Fibroblast of lung (primary cell): ENCODE measurements at places on chromosomes 2 and 18. TPM values are rescaled to one million over a fixed set of nuclear protein-coding genes. Genes with fewer than 3 reads are reported as not detected.

DNA sequence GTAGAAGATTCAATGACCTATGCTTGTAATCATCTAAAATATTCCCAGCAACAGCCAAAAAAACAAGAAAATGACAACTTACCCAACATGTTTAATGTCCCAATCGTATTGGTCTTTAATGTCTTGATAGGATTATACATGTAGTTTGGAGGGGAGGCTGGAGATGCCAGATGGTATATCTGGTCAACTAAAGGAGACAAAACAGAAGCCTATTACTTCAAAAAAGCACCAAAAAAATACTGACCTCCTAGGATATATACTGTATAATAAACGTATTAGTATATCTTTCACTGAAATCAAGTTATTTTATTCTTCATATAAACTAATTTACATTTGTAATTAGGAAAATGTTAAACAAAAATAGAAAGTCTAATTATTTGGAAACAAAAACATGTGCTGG, 64.5 kb downstream of the UXS1 start:
- no peak for DNase-seq

DNA sequence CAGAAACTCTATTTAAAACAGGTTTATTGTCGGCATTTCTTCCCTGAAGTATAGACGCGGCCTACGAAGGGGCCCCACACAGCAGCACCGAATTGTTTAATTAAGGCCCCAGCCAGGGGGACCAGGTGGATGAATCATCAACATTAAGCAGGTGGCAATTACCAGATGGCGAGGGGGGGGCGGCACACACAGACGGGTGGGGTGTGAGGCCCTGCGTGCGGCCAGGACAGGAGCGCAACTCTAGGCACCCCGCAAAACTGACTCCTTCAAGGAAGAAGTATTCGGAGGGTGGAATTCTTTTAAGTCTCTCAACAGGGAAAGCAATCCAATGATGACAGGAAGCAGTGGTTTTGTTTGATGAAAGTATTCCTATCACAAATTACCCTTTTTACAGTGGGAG, 830.4 kb downstream of the GALR1 start:
- DNase-seq: no peak

GRCh38 chr18:79983253-79983652, 5.1 kb downstream of the TXNL4A start:
- no peak for DNase-seq

DNA sequence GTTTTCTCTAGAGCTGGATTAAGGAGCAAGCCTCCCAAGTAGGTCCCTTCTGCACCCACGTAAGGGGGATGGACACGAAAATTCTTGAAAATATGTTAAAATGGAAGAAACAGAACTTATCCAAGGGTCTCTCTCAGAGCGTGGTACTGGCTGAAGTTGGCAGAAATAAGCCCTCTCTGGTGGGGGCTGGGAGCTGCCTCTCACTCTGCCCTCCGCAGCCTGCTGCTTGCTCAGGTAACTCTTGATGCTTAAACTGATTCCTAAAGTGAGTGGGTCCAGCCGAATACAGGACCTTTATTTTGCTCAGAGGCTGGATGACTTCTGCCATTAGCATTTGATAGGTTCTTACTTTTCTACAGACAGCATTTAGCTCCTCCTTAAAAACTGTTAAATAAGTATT, 78.1 kb downstream of the SPHKAP start:
- DNase-seq: no peak

DNA sequence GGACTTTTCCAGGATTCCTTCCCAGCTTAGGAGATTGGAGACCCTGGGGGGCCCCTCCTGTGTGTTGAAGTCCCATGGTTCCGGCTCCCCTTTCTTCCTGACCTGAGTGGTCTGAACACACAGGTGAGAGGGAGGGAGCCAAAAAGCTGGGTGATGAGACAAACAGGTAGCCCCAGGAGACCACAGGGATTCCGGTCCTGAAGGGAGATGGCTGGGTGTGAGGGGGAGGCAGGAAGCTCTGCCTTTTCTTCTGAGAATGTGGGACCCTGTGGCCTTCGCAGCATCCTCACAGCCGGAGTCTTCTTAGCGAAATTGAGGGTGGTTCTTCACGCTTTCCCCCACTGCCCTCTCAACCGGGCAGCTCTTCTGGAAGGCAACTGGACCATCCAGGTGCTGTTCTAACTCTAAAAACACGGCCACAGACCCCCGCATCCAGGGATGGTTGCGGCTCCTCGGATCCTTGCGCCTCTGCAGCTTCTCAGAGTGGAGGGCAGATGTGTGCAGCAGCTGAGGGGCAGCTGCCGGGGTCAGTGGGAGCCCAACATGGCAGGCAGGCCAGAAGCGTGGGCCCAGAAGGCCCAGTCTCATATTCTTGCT, 4.4 kb downstream of the SLC66A3 start:
- no peak for DNase-seq

GRCh38 chr2:194104687-194105086, 1552.3 kb upstream of the SLC39A10 start:
- DNase-seq: no peak

- DNase-seq: peak; percentile 91
These were observed 142.1 kb downstream of the ASXL3 start for GRCh38 chr18:33720133-33720532.

OTOS gene
- not detected in 2 replicates for total RNA-seq

GRCh38 chr2:44296653-44297052, 21.4 kb downstream of the SLC3A1 start:
- no peak for DNase-seq

GRCh38 chr2:28074137-28074536, 183.6 kb downstream of the BABAM2 start:
- DNase-seq: no peak

DNA sequence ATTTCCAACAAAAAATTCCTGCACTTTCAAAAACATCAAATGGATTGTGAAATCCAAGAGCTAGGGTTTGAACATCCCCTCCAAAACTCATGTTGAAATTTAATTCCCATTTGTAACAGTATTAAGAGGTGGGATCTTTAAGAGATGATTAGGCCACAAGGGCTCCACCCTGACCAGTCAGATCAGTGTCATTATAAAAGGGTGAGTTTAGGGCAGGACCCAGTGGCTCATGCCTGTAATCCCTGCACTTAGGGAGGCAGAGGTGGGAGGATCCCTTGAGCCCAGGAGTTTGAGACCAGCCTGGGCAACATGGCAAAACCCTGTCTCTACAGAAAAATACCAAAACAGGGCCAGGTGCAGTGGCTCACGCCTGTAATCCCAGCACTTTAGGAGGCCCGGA, 8.9 kb downstream of the GTF3C2 start:
- no peak for DNase-seq

GRCh38 chr18:6255116-6255705, 159.5 kb downstream of the L3MBTL4 start:
- no peak for DNase-seq

DNA sequence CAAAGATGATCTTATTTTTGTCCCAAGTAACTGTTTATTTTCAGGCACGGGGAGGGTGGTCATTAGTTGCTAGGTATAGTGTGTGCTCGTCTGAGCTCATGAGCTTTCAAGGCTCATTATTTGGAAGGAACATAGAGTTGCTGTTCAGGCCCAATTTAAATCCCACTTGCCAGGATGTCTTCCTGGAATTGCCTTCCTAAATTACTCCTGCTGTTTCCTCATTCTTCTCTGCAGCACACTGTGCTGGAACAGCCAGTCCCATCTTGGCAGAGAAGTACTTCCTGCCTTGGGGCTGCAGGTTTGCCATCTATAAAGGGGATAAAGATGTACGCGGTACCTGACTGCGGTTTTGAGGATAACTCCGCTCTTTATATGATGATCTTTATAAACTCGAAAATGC, 37.3 kb downstream of the GREB1 start:
- DNase-seq: no peak

DNA sequence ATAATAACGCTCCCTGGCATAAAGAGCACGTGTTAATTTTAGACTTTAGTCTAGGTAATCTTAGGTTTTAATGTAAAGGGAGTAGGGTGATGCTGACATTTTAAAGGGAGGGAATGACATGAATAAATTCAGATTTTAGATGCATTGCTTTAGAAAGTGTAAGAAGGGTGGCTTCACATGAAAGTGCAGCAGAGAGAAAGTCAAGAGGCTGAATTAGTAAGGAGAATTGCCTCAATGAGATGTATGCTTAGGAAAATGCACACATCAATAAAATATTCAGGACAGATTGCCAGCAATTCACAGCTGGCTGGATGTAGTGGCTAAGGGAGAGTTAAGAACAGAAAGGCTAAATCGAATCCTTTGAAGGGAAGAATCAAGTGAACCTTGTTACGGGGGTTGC, 165.5 kb upstream of the CDH19 start:
- no peak for DNase-seq

DNA sequence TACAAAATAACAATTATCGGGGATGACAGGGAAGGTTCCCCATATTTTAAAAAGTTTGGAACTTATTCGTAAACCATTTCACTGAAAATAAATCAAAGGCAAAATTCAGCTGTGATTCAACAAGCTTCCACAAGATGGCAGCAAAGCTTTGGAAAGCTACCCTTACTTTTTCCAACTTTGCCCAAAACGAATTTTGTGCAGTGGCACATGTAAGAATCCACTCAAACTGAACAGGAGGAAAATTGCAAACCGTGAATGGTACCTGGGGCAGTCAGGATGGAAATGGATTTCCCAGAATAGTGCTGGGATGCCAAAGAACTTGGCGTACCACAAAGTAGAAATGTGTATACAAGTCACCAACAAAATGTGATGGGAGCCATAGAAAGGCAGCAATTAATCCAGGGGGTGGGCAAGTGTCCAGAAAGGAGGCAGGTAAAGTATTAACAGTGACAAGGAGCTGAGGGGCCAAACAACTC, 10.7 kb downstream of the RPL31 start:
- DNase-seq: peak; percentile 27

- no peak for DNase-seq
These were observed 62.5 kb downstream of the RPRM start for GRCh38 chr2:153416071-153416470.

TTN gene
- total RNA-seq: 0.33 and 0.51 TPM in 2 replicates

- DNase-seq: peak; percentile 75
These were observed 42.8 kb upstream of the GALR1 start for GRCh38 chr18:77206676-77207374.

- DNase-seq: no peak
These were observed 409.9 kb downstream of the MTX2 start for GRCh38 chr2:176679061-176679669.

DNA sequence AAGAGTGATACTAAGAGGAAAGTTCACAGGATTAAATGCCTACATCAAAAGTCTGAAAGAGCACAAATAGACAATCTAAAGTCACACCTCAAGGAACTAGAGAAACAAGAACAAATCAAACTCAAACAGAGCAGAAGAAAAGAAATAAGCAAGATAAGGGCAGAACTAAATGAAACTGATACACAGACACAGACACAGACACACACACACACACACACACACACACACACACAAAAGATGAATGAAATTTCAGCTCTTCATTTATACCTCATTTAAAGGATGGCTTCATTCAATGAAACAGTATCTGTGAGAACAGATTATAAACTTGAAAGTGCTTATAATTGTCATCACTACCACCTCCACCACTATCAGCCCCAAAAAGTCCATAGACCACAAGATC, 428.9 kb downstream of the MBD2 start:
- no peak for DNase-seq

GRCh38 chr2:199902486-199903110, 8.5 kb upstream of the C2orf69 start:
- DNase-seq: no peak

ZSWIM2 gene
- total RNA-seq: under 0.01 TPM in 1 of 2 replicates, not detected in the other

DNA sequence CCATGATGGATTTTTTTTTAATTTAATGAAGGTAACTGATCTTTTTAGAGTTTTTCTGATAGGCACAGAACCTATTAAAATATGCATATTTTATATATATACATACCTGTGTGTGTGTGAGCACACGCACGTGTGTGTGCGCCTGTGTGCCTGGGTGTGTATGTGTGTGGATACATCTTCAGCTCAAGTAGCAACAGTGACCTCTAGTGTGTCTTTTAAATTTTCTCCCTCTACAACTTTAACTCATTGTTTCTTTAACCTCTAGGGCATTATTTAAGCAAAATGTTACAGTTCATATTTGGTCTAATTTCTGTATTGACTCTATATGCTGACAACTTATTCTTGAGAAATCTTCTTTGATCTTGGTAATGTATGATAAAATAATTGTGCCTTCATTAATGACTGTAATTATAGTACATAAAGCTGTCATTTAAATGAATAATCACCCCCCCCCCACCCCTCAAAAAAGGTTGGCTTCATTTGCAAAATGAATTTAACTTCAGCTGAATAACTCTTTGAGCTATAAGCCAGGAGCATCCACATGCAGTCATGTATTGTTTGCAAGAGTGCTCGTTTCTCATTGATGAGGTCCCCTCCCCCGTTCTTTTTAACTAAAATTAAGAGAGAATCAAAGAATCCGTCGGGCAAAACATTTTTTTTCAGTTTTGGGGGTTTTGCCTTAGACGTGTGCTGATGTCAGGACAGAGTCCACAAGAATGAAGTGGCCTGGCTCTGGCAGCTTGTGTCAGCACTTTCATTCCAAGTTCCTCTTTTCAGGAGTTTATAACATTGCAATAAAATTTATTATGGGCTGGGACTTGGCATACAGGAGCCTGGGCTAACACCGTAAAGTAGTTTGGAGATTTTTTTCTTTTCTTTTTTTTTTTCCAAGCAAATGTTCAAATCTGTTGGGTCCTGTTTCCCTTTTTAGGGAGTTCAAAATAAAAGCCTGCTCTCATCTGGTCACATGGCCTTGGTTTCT, 80.0 kb downstream of the ETAA1 start:
- peak; percentile 83 for DNase-seq

PLEKHB2 gene
- total RNA-seq: 75.8 and 94.0 TPM in 2 replicates

DUSP11 gene
- total RNA-seq: 24.9 and 31.7 TPM in 2 replicates

GRCh38 chr2:34652636-34653035, 1053.5 kb upstream of the FAM98A start:
- peak; percentile 1 for DNase-seq

KATNAL2 gene
- 3.8 and 4.6 TPM in 2 replicates for total RNA-seq

GRCh38 chr2:46815121-46815802, 100.3 kb downstream of the MCFD2 start:
- no peak for DNase-seq

DNA sequence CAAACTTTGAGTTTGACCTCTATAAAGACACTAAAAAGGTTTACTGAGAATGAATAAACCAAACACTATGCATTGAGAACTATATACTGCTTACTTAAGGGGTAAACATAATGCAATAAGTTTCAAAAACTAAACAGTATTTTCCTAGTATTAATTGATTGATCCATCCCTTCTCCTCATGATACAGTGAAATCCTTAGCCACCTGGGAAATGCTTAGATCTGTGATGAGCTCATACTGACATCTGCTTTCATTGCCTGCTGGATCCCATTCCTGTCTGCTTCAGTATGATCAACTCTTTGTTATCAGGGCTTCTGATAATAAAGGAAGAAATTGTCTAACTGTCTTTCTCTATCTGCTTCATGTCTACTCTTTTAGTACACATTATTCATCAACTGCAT, 74.9 kb upstream of the UBE2E3 start:
- no peak for DNase-seq

DNA sequence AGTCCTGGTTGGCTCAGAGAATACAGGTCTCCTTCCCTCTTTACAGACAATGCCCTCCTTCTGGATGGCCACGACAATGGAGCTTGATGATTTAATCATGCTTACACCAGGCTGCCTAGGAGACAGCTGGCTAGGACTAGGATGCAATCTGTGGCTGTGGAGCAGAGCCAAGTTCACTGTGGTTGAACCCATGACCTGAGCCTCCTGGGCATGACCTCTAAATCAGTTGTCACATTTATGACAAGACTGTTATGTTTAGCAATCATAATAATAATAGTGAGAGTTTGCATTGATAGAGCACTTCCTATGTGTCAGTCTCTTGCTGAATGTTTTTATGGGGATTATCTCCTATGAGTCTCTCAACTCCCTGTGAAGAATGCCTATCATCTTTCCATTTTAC, 244.1 kb downstream of the ICOS start:
- no peak for DNase-seq
